Activated CD4-positive, alpha-beta T cell treated with anti-CD3 and anti-CD28 coated beads for 4 hours (primary cell): ENCODE measurements at places on chromosomes 3 and 15.

GRCh38 chr3:36013425-36013824 is 366.9 kb upstream of the STAC start:
- no peak for DNase-seq

GRCh38 chr15:87212041-87212440 is 1044.5 kb downstream of the NTRK3 start:
- no peak for DNase-seq

- DNase-seq, result no peak
These were observed 25.9 kb upstream of the CXCR6 start for GRCh38 chr3:45917146-45917898.

DNA sequence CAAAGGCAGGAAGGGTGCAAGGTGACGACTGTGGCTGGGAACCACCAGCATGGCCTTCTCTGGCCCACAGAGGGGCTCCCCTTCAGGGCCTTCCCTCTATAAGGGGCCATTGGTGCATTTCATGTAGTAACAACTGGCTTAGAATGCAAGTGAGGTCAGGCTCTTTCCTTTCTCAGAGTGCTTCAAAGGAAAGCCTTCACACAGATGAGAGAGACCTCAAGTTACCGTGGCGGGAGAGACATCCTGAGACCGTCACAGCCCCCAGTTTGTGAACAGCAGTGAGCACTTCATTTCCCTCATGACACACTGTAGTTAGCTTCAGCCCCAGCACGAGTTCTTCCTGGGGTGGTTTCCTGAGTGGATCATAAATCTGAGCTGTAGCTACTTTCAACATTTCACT is 96.6 kb upstream of the LIMD1 start:
- DNase-seq, result no peak
